ENCODE measurements at places on chromosomes 12 and 14.

- no peak for DNase-seq
Measured at GRCh38 chr12:159156-159782, 54.7 kb downstream of the SLC6A12 start.

- no peak for DNase-seq
Measured at GRCh38 chr12:5521456-5522325, 89.8 kb downstream of the NTF3 start.

GRCh38 chr12:84085046-84085445 is 827.6 kb downstream of the SLC6A15 start:
- no peak for DNase-seq

GRCh38 chr14:32075672-32076277 is 1.3 kb upstream of the ARHGAP5 start:
- no peak for DNase-seq

- DNase-seq, result no peak
Measured at GRCh38 chr12:11621797-11622423, 27.6 kb upstream of the ETV6 start.

DNA sequence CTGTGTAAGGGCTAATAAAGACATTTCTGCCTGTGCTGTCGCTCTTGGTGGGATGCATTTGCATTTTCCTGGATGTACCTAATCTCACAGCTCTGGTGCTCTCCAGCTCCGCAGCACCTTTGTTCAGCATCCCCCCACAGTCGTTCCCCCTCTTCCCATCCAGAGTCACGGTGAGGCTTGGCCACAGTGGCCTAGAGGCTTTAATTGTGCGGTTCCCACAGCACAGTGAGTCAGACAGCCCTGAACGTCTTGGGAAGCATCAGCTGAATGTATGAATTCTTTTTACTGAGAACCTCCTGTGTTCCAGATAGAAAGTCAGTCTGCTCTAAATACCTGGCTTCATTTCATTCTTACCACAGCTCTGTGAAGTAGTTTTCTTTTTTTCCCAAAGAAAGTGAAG is 28.7 kb downstream of the MLXIP start:
- DNase-seq, result no peak

DNA sequence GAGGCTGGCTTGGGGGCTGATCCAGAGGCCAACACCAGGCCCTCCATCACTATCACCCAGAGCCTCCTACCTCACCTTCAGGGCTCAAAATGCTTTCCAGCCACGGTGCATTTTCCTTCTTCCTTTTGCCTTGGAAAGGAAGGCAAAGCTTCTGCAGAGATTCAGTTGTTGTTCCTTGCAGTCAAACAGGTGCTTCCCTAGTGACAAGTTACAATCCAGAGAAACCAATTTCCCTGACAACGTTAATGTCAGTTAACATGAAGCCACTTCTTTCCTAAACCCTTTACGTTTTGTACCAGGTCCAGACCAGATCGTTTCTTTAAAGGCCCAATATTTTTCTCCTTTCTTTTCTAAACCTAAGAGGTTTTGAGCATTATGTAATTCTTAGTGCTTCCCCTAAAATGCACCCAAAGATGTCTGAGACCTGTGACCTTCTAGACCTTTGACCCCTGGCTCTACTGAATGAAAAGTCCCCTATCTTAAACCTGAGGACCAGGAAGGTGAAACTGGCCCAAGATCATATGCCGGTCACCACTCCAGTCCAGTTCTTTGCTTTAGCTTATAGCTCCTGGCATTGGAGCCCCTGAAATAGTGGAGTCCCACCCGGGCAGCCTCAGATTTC is 211.5 kb downstream of the SLC41A2 start:
- DNase-seq, result no peak

- no peak for DNase-seq
Measured at GRCh38 chr12:122137229-122137628, 36.8 kb downstream of the IL31 start.

Measured in uterus (tissue), 4 donors.